ENCODE measurements at places on chromosomes 7 and 10.

DNA sequence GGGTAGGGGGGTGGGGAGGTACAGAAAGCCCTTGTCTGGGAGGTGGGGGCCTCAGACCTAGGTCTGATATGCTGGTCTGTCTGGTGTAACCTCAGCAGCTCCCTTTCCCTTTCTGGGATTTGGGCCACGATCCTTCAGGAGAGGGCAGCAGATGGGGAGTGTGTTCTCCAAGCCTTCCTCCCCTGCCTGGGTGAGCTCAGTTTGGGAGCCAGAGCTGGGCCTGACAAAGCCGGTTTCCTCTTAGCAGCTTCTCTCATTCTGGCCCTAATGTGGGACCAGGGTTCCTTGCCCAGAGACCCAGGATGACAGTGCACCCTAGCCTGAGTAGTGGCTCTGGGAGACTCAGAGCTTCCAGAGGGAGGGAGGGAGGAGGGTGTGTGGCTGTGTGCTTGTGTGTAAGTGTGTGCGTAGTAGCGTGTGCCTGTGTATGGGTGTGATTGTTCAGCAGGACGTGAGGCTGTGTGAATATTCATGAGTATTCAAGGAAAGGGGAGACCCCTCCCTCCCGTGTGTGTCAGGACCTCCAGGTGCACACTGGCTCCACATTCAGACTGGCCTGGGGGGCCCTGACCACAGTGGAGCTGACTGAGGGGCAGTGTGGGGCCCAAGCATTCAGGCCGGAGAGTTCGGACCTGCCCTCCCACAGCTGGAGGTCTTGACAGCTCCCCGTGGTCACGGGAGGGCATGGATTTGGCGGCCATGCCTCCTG is 96.5 kb downstream of the ZMIZ1 start:
- no peak for DNase-seq

- no peak for DNase-seq
Measured at GRCh38 chr7:55214707-55215106, 150.4 kb upstream of the LANCL2 start.

DNA sequence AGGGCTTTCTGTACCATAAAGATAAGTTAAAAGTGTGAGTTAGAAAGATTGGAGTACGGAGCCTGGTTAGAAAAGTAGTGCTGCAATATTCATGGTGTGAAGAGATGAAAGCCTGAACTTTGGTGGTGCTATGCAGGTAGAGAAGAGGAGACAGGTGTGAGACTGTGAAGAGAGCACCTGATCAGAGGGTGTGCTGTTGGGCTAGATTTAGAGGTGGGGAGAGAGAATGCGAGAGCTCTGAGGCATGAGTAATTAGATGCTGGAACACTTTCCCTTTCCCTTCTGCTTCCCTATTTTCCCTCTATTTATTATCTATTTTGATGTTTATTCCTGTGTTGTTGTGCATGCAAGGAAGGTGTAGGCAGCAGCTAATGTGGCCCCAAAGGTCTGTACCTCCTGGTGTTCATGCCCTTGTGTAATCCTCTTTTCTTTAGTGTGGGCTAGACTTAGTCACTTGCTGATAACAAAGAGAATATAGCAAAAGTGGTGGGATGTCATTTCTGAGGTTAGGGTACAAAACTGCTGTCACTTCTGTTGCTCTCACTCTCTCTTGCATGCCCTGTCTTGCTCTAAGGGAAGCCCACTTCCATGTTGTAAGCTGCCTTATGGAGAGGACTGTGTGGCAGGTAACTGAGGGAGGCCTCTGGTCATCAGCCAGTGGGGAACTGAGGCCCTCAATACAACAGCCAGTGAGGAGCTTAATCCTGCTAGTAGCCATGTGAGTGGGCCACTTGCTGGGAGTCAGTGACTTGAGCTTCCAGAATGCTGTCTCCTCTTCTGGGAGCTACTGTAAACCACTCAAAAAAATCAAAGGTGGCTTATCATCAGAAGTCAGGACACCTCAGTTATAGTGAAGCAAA is 2.6 kb upstream of the ATXN7L1 start:
- no peak for DNase-seq

DNA sequence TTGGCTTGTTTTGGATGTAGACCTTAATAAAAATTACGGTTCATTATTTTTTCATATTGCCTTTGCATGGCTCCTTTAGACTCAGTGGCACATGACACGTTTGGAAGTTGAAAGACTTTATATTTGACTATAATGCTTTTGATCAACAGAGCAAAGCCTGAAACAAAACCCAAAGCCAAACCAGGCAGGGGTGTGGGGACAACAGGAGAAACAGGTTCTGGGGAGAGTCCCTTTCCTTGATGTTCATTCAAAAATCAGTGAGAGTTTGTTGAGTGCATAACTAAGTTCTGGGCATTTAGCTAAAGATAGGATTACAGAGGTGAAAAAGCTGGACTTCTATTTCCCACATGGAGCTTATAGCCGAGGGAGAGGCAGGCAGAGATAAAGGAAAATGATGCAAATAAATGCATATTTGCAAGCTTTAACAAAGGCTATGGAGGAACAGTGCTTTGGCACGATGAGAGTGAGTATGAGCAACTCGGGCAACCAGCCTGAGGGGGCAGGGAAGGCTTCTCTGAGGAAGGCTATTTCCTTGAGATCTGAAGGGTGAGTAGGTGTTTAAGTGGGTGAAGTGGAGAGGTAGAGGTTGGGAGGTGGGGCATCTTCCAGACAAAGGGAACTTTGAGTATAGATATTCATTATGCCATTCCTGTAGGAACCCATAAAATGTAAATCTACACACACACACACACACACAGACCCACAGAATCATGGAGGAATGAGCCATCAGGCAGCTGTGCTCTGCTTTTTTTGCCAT is 34.5 kb upstream of the PDZD8 start:
- DNase-seq: no peak
